ENCODE measurements at places on chromosomes 11 and 22. TPM values are rescaled to one million over a fixed set of nuclear protein-coding genes. Genes with fewer than 3 reads are reported as not detected.

DNA sequence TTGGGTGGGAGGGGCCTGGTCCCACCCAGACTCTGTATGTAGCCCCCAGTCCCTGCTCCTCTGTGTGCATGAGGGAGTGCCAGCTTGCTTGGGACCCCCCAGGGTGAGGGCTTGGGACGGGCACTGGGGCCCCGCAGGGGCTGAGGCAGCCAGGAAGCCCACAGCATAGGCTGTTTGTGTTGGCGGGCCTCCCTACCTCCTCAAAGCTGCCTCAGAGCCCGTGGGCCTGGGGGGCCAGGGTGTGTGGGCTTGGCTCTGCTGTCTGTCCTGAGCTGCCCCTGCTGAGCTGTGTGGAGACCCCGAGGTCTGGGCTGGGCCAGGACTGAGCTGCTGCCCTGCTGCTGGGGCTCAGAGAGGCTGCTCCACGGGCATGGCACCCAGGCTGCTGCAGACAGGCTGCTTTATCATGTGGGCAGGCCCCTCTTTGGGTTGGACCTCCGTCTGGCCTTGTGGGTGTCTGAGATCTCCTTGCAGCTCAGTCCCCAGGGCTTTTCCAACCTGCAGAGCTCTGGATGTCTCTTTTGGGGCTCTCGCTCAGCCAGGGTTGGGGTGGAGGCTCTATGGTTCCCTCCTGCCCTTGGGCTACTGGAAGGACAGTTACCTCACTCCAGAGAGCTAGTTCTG lies 3.3 kb downstream of the TSPAN4 start:
- no peak for DNase-seq

Gene CFAP300
- 4.7 TPM for polyA plus RNA-seq

- no peak for DNase-seq
These were observed 20.8 kb downstream of the ARVCF start for GRCh38 chr22:19995611-19996339.

- no peak for DNase-seq
These were observed 4.3 kb upstream of the EXPH5 start for GRCh38 chr11:108597736-108598355.

DNA sequence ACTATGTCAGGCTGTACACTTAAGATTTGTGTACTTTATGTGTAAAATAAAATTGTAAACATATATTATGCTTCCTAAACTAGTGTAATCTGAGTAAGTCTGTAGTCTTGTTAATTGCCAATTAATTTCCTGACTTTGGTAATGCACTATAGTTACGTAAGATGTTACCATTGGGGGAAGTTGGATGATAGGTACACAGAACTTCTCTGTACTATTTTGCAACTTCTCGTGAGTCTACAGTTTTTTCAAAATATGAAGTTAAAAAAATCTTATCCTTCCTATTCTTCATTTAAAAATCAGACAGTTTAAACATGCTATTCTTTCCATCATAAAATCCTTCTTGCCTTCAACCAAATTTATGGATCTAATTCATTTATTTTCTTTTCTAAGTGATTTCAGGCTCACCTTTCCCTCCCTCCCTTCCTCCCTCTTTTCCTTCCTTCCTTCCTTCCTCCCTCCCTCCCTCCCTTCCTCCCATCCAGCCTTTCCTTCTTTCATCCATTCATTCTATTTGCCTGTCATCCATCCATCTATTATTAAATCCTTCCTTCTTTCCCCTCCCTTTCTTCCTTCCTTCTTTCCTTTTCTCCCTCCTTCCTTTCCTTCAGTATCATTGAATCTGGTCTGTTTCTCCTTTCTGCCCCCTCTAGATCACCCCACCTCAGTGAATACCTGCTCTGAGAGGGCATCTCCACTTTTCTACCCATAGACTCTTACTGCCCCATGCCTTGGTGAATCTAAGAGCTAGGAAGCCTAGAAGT lies 22.1 kb upstream of the ASCC2 start:
- DNase-seq, result no peak
